Kidney glomerular epithelial cell (primary cell): ENCODE measurements at places on chromosomes 1 and 21.

DNA sequence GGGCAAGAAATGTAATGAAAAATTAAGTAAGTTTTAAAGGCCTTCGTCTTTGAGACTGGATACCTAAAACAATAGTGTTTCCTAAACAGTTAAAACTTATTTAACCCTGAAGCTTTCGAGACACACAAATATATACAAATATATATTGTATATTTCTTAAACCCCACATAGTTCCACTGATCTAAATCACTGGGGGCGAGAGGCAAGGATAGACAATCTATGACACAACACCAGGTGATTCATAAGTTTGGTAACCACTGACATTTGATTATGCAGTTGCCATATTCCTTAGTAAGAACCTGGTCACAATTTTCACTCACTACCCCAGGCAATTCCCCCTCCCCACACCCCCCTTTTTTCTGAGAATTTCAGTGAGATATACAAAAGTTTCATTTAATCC is 55.3 kb upstream of the BOLA1 start:
- peak; percentile 63 for DNase-seq

- peak; percentile 46 for DNase-seq
These were observed 44.4 kb upstream of the RABGAP1L start for GRCh38 chr1:174114788-174115448.

DNA sequence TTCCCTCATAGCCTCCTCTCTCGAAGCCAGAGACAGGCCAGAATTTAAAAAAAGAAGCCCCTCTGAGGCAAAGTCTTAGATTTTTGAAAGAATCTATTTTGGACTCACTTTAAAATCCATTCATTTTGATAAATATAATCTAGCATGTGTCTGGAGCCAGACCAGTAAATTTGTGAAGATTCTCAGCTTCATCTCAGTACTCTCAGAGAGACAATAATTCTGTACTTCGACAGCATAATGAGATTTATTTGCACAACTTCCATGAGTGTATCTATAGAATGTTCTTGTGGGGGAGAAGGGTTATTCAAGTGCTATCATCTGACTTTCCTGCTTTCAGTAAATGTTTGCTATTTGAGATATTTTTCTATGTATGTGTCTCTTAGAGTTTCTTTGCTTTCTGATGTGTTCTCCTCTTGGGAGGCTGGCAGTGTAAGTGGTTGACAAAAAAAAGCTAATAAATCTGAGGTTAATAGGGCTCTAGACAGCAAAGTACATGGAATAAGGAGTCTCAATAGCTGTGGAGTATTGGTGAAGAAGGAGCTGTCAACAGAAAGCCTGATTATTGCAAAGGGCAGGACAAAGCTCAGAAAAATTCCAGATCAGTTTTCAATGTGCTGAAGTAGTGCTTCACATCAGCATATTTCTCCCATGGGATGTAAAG is 223.0 kb downstream of the PTBP2 start:
- no peak for DNase-seq

DNA sequence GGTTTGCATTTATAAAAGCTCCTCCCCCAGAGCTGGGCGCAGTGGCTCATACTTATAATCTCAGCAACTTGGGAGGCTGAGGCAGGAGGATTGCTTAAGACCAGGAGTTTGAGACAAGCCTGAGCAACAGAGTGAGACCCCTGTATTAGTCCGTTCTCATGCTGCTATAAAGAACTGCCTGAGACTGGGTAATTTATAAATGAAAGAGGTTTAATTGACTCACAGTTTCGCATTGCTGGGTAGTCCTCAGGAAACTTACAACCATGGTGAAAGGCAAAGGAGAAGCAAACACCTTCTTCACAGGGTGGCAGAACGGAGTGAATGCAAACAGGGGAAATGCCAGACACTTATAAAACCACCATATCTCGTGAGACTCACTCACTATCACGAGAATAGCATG is 52.5 kb downstream of the ZNF684 start:
- DNase-seq: no peak

DNA sequence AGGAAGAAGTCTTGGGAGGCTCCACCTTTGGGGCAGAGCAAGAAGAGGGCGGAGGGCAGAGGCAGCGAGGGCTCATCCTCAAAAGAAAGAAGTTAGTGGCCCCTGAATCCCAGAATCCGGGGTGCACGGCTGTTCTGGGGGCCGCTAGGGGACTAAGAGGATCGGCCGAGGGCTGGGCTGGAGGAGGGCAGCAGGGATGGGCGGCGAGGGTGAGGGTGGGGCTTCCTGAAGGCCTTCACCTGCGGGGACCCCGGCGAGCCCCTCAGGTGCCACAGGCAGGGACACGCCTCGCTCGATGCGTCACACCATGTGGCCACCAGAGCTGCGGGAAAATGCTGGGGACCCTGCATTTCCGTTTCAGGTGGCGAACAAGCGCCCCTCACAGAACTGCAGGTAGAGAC is 23.9 kb downstream of the COL6A1 start:
- no peak for DNase-seq

GRCh38 chr21:38505654-38506523 is 7.6 kb upstream of the ERG start:
- DNase-seq: peak; percentile 57

DNA sequence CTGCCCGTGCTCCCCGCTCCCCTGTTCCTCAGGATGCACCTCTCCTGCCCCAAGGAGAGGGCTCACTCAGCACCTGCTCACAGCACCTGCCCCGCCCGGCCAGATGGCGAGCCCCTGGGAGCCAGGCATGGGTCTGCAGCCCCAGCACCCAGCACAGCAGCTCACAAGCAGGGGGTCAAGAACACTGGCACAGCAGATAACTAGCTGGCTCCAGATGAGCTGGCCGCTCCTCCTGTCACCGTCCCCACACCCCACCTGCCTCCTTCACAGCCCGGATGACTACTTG is 20.9 kb upstream of the EVA1B start:
- no peak for DNase-seq

GRCh38 chr1:203290261-203291089 is 14.8 kb upstream of the BTG2 start:
- peak; percentile 15 for DNase-seq

GRCh38 chr1:12275370-12275769 is 45.5 kb downstream of the VPS13D start:
- peak; percentile 1 for DNase-seq

DNA sequence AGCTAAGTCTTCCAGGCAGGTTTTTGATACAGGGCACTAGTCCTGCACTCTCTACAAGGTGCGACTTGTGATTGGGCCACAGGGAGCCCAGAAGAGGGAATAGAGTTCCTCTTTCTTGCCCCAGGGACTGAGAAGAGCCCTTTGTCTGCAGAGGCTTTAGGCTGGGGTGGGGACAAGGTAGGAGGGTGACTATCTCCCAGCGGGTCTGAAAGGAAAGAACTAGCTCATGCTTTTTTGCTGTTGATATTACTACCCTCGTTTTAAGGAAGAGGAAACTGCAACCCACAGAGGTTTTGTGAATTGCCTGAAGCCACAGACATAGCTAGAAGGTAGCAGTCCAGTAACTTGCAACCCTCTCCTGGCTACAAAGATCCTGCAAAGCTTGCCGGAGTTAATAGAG is 615.2 kb downstream of the MATN1 start:
- DNase-seq: no peak

DNA sequence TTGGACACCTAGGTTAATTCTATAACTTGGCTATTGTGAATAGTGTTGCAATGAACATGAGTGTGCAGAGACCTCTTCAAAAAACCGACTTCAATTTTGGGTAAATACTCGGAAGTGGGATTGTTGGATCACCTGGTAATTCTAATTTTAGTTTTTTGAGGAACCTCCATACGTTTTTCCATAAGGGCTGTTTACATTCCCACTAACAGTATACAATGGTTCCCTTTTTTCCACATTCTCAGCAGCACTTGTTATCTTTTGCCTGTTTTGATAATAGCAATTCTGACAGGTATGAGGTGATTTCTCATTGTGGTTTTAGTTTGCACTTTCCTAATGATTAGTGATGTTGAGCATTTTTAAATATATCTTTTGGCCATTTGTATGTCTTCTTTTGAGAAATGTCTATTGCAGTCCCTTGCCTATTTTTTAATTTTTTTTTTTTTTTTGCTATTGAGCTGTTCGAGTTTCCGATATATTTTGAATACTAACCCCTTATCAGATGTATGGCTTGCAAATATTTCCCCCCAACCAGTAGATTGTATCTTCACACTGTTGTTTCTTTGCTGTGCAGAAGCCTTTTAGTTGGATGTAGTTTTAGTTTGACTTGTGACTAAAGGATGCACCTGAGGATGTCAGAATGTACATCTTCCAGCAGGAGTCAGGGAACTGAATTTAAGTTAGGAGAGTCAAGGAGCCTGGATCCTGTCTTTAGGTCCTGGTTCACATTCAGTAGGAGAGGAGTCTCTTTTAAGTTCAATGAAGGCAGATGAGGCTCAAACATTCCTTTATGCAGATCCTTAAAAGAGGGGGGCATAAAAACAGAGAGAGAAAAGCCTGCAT is 120.0 kb downstream of the S1PR1 start:
- DNase-seq: no peak

GRCh38 chr21:45741691-45742090 is 98.2 kb downstream of the PCBP3 start:
- no peak for DNase-seq

- no peak for DNase-seq
These were observed 400.5 kb downstream of the KCNT2 start for GRCh38 chr1:196207612-196208217.

- DNase-seq: peak; percentile 31
These were observed 7.1 kb downstream of the PSRC1 start for GRCh38 chr1:109275706-109276345.

DNA sequence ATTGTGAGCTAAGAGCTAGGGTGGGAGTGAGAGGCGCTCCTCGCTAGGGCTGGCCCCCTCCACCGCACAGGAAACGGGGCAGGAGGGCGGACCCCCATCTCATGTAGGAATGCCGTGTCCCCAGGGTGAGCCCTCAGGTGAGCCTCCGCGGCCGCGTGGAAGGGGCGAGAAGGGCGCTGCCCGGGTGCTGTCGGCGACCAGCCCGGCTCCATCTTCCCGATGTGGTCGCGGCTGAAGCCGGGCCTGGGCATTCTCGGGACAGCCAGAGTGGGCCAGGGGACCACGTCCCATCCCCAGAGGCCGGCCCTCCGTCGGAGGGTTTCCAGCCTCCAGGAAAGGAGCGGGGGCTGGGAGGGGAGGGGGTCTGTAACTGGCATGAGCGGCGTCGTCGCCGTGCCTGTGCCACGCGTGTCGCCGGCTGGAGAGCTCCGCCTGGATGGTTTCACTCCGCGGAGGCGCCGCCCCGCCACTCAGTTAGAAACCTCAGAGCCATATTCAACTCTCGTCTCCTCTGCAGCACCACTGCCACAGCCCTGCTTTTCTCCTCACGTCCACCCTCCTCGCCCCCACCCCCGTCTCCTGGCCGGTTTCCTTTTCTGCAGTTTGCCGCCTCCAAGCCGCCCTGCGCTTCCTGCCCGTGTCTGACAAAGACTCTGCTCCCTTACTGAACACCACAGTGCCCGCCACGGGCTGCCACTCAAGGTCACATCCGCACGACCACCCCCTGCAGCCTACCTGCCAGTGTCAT is at the start of gene TMEM269:
TMEM269 (plus strand) TSS at position 46 of the 748 bp plus-strand sequence. CDS start 4,903 bp downstream, outside the sequence.
- no peak for DNase-seq

DNA sequence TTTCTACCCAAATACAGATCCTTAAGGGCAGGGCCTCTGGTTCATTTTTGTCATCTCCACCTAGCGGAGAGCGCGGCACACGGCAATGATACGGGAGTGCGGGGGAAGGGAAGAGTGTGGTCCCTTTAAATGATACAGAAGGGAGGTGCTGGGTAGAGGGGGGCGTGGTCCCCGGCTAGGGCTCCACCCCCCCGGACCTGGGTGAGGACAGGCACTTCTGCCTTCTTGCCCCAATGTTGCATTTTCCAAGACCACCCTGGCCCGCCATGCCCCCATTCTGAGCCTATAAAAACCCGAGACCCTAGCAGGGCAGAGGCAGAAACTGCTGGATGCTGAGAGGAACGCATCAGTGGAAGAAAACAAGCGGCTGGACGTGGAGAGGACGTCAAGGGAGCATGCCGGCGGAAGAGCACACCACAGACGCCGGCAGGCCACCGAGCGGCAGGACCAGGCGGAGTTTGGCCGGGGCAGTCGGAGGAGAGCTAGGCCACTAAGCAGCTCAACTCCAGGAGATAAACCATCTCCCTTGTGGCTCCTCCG is 30.0 kb downstream of the LRRC3 start:
- DNase-seq: no peak

- no peak for DNase-seq
These were observed 42.4 kb downstream of the GLIS1 start for GRCh38 chr1:53696571-53696970.

- no peak for DNase-seq
These were observed 31.0 kb downstream of the AZIN2 start for GRCh38 chr1:33111965-33112364.

GRCh38 chr1:117116784-117117130 is 4.8 kb downstream of the TRIM45 start:
- DNase-seq: no peak

DNA sequence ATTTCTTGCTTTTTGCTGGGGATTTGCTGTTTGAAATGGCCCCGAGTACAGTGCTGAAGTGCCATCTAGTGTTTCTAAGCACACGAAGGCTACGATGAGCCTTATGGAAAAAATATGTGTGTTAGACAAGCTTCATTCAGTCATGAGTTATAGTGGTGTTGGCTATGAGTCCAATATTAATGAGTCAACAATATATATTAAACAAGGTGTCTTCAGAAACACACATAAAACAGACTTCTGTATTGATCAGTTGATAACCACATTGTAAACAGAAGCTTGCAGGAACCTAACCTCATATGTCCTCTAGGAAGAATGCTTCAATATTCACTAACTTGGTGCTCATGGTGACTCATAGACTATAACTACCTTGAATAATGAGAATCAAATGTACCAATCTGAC is 1.7 kb upstream of the GJB5 start:
- no peak for DNase-seq

GRCh38 chr1:147072482-147073432 is 99.5 kb downstream of the PRKAB2 start:
- no peak for DNase-seq

GRCh38 chr1:170307426-170307825 is 161.7 kb downstream of the NTMT2 start:
- DNase-seq: no peak

GRCh38 chr1:53449021-53449420 is 10.2 kb upstream of the DMRTB1 start:
- DNase-seq: peak; percentile 43

- DNase-seq: peak; percentile 92
These were observed 19.9 kb upstream of the EVI5 start for GRCh38 chr1:92804721-92805201.

GRCh38 chr1:179178950-179179349 is 50.5 kb downstream of the ABL2 start:
- DNase-seq: no peak

- DNase-seq: peak; percentile 29
These were observed 2.9 kb upstream of the EFNA1 start for GRCh38 chr1:155124503-155125463.

GRCh38 chr21:43958364-43959158 is 53.5 kb upstream of the TRAPPC10 start:
- DNase-seq: no peak

DNA sequence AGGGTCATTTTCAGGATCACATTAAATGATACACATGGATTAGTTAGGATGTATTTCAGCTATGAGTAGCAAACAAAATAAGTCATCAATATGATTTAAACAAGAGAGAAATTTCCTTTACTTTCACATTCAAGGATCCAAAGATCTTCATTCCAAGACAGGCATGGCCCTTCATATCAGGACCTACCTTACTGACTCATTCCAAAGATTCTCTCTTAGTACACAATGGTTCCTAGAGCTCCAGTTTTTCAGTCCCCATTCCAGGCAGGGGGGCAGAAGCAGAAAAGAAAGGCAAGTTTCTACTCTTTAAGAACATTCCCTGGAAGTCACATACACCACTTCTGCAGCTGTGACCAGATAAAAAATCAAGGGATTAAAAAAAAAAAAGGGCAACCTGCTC is 23.7 kb downstream of the RGS2 start:
- no peak for DNase-seq
